ENCODE measurements at places on chromosomes 4 and X.

DNA sequence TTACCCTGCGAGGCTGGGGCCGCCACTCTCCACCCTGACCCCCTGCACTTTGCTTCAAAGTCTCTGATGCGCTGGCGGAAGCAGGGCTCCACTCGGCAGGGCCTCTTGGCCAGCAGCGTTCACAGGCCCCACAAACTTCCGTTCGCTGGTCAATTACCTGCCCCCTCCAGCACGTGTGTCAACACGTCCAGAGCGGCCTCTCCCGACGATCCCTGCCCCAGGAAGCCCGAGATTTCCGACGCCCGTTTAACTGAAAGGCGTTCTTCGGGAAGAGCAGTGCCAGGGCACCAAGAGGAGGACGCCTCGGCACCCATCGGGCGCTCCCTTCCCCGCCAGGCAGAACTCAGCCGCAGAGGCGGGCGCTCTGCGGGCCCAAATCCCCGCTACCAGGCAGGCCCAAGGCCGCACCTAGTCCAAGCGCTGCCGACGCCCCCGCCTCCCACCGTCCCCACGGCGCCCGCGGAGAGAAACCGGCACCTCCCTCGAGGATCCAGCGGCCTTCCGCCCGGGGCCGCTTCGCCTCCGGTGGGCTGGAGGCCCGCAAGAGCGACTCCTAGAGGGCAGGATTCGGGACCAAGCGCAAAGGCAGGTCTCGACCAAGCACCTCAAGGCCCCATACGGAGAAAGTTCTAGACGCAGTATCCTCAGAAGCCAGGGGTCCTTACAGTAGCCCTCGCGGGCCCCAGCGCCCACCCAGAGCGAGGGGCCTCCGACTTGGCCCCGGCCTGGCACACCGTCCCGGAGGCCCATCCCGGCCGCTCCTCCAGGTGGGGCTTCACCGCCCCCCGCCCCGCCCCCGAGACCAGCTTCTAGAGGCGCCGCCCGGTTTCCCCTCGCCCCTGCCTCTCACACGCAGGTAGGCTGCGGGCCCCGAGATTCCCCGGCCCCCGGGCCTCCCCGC is 586 bp downstream of the BCAP31 start:
- peak; percentile 21 for DNase-seq

DNA sequence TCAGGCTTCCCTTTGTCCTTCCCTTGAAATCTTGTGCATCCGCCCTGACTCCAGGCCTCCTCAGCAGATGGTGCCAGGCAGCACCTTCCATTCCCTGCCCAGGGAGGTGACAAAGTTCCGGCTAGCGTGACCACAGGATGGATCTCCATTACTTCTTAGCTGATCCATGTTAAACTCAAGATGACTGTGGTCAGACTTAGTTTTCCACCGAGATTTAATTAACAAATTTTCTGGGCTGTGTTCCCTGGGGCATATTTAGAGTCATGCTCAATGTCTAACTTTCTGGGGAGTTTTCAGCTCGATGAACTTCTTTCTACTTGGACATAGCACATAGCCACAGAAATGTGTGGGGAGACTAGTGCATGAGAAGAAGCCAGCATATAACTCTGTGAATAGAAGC is 215.1 kb upstream of the SFRP2 start:
- DNase-seq = no peak

DNA sequence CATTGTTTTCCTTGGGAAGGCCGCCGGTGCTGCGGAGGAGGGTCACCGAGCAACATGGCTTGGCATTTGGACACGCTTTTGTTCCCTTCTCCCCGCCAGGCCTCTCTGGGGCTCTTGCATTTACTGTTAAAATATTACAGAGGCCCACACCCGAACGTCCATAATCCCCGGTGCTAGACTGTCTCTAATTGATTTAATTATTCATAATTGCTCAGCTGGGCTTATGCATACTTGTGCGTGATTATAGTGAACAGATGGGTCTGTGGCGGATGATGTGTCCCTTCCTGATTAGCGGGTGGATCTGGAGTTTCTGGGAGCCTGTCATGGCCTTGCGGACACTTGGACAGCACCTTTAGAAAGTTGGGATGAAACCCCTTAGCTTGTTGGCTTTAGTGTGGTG is 100.2 kb upstream of the MSX1 start:
- DNase-seq = no peak

DNA sequence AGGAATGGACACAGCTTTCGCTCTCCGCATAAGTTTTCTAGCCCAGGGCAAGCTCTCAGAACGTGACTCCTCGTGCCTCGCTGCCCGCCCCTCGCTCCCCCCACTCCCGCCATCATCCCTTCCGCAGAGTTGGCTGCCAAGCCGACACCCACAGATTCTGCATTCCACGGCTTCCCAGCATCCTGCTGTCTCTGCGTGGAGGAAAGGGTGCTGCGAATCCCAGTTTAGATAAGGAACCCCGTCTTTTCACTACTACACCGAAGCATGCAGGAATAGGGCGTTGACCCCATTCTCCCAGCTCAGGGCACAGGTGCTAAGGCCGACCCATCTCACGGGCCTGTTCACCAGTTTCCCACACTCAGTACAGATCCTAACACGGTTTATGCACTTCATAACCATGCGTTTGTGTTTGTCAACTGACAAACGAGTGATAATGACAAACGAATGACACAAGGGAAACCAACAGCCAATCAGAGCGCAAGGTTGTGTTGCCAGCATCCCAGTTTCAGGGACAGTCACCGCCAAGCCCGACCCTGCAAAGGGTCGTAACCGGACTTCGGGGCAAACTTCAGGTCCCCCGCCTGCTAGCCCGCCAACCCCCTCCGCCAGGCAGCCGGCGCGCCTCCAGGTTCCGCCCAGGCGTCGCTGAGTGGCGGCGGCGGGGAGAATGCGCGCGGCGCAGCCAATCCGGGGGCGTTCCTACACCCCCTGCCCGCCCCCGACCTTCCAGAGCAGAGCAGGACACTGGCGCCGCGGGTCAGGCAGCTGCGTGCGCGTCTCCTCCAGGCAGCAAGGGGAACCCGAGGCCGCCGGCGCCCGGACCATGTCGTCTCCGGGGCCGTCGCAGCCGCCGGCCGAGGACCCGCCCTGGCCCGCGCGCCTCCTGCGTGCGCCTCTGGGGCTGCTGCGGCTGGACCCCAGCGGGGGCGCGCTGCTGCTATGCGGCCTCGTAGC is at the start of gene CYP2U1:
Gene CYP2U1, plus strand, starts transcription at position 729 of the 954 bp plus-strand sequence. Its CDS starts 95 bp downstream, at position 824.
- DNase-seq = peak; percentile 82

GRCh38 chrX:115400960-115401359 is 111.4 kb downstream of the LUZP4 start:
- no peak for DNase-seq

DNA sequence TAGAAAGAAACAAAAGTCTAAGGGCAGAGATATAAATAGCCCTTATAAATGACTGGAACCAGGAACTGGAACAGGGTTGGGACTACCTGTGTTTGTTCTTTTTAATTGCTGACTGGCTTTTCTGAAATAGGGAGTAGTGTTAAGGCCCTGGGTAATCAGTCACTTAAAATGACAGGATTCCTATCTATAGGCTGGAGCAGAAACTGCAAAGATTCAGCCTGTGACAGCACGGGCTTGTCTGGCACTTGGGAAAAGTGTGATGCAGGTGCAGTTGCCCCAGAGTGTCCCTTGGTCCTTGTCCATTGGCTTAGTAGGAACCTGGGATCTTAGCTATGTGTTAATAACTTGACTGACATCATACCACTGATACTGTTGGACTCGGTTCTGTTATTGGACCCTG is 14.7 kb upstream of the PLAC8 start:
- DNase-seq = no peak

DNA sequence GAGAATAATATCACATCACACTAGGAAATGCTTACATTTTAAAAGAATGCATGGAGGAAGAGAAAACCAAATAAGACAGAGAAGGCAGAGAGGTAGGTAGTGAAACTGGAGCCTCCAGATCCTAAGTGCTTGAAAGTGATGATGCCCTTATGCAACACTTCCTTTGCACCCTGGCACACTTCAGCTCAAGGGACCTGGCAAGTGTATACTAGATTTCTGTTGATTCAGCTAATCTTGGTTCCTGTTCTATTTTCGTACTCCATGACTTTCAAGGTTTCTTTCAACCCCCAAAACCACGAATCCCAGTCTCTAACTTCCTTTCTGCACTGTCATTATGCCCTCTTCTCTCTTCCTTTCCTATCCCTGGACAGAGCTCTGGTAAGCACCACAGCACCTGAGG is 36.9 kb upstream of the SH3KBP1 start:
- DNase-seq = no peak

GRCh38 chrX:85052205-85052604 is 48.5 kb downstream of the APOOL start:
- DNase-seq = peak; percentile 28

- DNase-seq = no peak
These were observed 46.8 kb downstream of the SULT1B1 start for GRCh38 chr4:69713593-69713992.

GRCh38 chr4:183285886-183286285 is 34.2 kb downstream of the CLDN22 start:
- DNase-seq = no peak

DNA sequence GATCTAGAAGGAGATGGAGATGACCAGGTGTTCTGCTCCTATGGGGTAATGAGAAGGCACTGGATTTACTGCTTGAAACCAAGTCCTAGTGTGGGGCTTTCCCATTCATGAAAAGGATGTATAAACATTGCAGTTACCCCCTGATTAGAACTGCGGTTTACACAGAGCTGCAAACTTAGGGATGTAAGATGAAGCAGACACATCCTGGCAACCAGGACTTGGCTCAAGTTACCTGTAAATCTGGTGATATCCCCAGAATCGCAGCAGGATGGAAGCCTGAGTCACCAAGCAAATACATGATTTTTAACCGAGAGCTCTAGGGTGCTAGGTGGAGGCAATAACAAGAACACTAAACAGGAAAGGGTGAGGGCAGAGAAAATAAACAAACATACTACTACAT is 178.6 kb upstream of the MAMLD1 start:
- DNase-seq = no peak

DNA sequence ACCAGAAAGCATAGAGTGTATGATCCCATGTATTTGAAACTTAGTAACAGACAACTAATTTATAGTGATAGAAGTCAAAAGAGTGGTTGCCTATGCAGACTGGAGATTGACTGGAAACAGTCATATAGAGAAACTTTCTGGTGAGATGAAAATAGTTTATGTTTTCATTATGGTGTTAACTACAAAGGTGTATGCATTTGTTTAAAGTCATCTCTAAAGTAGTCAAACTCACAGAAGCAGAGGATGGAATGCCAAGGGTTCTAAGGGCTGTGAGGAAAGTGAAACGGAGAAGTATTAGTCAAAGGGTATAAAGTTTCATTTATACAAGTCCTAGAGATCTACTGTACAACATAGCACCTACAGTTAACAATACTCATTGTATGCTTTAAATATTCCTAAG is 45.8 kb downstream of the ENOX2 start:
- DNase-seq = no peak

DNA sequence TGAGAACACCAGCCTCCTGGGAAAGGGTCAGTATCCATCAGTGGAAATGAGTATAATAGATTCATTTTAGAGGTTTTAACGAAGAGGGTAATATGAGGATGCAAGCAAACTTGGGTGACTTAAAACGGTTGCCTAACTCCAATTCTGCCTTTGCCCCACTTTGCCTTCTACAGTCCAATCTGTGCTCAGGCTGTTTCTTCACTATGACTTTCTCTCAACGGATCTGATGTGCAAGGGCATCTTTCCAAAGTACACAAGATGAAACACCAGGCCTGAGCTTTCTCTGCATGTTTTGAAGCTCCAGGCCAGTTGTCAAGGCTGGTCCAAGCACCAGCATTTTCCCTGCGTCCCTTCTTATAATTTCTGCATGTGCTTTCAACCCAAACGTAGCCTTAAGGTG is 68.0 kb upstream of the TMEM164 start:
- DNase-seq = no peak

GRCh38 chr4:85925071-85925470 is 434.8 kb downstream of the MAPK10 start:
- DNase-seq = no peak

DNA sequence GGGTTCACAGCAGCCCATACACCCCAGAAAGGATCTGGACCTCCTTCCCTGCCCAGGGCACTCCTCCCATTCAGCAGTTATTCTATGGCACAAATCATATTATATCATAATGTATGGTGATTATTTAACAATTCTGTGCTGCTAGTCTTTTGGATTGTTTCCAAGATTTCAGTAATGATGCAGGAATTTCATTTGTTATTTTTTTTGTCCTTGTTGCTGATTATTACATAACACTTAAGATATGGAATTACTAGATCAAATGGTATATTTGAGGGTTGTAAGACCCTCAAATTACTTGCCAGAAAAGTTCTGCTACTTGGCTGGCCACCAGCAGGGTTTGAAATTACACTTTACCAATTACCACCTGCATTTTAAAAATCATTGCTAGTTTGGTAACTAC is 36.4 kb downstream of the QDPR start:
- no peak for DNase-seq

GRCh38 chr4:78417603-78418002 is 134.0 kb upstream of the ANXA3 start:
- no peak for DNase-seq

GRCh38 chr4:105361053-105361452 is 112.8 kb downstream of the PPA2 start:
- DNase-seq = no peak

GRCh38 chr4:2390146-2390545 is 28.3 kb downstream of the ZFYVE28 start:
- no peak for DNase-seq

DNA sequence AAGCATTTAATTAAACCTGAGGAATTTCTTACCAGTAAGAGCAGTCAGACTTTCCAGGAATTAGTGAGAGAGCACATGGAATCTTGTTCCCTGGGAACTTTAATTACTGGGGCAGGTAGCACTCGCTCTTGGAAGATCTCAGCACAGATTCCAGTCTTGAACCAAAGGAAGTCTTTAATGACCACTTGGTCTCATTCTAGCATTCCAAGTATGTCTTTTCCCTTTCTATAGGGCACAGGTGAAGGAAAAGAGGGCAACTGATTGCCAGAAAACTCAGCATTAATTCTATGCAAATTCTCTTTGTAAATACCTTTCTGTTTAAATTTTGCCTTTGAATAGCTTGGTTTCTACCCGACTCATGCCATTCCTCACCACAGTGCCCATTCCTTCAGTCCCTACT is 236.6 kb downstream of the LDB2 start:
- no peak for DNase-seq

DNA sequence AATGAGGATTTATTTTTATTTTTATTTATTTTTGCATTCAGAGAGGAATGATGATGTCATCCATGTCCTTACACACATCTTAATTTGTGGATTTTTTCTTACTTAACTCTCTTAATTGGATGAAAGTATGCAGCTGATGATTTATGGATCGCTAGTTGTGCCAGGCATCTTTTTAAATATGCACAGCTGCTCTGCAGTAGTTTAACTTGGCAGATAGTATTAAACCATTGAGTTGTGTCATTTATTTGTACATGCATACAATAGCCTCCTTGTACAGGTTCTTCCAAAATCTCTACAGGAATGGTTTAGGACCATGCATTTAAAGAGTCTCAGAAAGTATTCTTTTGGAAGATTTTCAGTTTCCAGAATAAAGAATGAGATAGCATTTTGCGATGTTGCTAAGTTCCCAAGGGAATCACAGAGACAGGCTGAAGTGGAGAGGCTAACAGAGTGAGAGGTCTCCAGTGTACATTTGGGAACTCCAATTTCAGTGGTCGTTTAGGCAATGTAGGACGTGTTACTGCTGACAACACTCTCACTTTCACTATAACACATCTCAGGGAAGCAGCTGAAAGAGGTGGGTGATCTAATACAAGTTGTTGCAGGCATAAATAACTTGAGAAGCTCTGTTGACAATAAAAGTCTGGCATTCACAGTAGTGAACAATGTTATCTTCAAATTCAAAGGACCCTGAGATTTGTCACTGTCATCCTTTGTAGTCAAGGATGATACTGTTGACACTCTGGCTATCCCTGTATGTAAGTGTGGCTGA is 49.9 kb upstream of the SCRG1 start:
- no peak for DNase-seq

Data from HFFc6 (cell line).